Lung (tissue), 17 donors: ENCODE measurements at places on chromosomes 4 and X. TPM values are rescaled to one million over a fixed set of nuclear protein-coding genes. Genes with fewer than 3 reads are reported as not detected.
A peak's percentile ranks its signal among the peaks of the same experiment; 100 is the strongest.

DNA sequence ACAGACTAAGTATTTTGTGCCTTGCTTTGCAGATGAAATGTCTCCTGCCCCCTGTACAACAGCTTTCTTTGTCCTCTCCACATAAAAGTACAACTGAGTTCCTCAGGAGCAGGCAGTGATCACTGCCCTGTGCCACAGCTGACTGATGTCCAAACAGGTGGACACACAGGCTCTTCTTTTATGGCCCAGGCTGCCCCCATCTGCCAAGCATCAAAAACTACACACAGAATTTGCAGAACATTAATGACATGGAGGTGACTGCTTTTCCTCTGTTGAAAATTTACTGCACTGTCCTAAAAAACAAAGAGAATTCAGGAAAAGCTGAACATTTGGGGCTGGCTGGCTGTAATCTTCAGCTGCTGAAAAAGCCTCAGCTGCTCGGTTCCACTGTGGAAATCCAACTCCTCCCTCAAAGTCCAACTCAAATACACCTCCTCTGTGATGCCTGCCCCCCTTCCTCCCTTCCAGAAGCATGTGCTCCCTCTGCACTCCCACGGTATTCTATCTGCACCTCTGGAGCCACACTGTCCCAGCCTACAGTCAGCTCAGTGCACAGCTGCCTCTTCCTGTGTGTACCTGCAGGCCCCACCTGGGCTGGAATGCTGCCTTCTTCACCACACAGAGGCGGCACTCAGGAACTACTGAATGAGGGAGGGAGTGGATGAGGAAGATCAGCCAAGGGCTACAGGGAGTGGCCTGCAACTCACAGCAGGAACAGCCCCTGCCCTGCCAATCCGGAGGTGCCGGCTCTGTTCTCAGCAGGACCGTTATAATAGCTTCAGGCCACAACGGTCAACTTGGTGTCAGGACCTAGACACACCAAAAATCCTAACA lies 10.3 kb downstream of the AFAP1 start:
- peak; percentile 45 for DNase-seq

GRCh38 chrX:50996930-50997329 lies 86.4 kb downstream of the BMP15 start:
- DNase-seq = no peak

- DNase-seq = no peak
These were observed 18.5 kb upstream of the DCAF4L1 start for GRCh38 chr4:41963105-41963504.

- DNase-seq = no peak
These were observed 225.4 kb upstream of the AGA start for GRCh38 chr4:177667687-177668086.

GRCh38 chrX:10759141-10759799 lies 138.9 kb upstream of the MID1 start:
- peak; percentile 72 for DNase-seq

DNA sequence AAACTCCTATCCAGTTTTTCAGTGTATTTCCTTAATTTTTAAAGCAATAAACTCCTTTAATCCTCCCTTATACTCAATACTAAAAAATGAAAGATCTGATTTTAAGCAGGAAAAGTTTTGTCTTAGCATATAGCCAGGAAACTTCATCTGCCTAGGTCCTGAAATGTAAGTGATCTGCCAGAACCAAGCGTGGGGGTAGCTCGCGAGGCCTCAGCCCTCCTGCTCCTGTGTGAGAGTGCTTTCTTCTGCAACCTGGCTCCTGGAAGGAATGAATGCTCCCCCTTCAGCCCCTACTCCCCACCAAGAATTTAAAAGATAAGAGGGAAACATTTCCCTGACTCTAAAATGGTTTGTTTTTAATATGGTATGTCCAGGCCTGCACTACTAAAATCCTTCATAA lies 160.1 kb downstream of the CBR4 start:
- DNase-seq = no peak

Gene LIMCH1
- total RNA-seq = 204 TPM

Gene MTNR1A
- not detected for total RNA-seq

Gene CFP
- 11.3 TPM for total RNA-seq

Gene NSUN7
- total RNA-seq = 15.4 TPM
